Memory B cell (primary cell): ENCODE measurements at places on chromosomes 12 and 14.
A peak's percentile ranks its signal among the peaks of the same experiment; 100 is the strongest.

DNA sequence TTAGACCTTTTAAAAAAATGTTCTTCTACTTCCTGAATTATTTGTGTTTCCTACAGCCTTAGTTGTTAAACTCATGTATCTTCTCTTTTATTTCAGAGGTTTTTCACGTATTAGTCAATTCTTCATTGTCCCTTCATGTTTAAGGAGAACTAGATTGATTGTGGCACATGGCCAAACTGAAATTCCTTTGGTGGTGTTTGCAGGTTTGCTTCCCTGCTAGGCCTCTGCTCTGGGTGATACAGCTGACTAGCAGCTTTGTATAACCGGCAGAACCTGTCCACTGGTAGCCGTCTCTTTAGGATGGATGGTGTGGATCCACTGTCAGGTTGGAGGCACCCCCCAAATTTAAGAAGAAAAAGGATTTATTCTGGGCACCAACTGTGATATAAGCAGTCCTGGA is 262.1 kb downstream of the FBXL14 start:
- DNase-seq, result no peak

- no peak for DNase-seq
These were observed 547.3 kb downstream of the BCL11B start for GRCh38 chr14:98724734-98725133.

- DNase-seq, result no peak
These were observed 502.5 kb downstream of the VRK1 start for GRCh38 chr14:97299661-97300060.

GRCh38 chr14:104697892-104698583 is 8.6 kb downstream of the INF2 start:
- DNase-seq, result no peak

DNA sequence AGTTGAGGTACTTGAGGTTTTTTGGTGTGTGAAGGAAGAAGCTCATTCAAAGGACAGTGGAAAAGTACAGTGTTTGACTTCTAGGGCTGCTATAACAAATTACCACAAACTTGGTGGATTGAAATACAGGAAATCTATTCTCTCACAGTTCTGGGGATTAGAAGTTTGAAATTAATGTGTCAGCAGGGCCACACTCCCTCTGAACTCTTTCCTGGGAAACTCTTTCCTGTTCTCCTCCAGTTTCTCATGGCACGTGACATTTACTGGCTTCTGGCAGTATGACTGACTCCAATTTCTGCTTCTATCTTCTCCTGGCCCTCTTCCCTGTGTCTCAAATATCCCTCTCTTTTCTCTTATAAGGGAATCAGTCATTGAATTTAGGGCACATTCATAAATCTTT is 160.2 kb downstream of the CCDC91 start:
- DNase-seq, result no peak

- DNase-seq, result no peak
These were observed 71.7 kb upstream of the KICS2 start for GRCh38 chr12:64293654-64294364.

- DNase-seq, result no peak
These were observed 45.5 kb downstream of the SLC38A6 start for GRCh38 chr14:61026526-61026925.

DNA sequence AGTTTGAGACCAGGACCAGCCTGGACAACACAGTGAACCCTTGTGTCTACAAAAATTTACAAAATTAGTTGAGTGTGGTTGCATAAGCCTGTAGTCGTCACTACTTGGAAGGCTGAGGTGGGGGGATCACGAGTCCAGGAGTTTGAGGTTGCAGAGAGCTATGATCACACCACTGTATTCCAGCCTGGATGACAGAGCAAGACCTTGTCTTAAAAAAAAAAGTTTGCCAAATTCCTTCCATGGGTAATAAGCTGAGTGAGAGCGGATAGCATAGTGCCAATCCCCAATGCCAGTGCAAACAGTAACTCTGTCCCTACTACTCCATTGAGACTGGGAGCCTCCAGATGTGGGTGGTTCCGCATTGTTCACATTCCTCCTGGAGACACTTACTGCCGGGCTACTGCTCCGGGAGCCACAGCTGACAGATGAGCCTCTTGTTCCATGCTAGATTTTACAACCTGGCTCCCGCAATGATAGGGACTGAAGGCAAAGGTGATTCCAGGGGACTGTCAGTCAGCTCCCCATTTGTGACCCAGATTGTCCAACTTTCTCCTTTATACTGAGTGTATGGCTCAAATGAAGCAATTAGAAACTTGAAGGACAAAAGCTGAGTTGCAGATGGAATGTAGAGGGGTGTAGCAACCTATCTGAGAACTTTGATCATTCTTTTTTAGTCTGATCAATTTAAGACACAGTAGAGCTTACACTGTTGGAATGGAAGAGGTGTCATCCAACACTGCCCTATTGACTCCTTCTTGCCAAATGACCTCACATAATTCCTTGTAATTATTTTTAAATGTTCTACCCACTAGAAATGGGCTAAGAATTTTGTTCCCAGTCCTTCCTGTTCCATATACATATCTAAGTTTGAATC is 13.4 kb upstream of the FRMD6 start:
- no peak for DNase-seq

DNA sequence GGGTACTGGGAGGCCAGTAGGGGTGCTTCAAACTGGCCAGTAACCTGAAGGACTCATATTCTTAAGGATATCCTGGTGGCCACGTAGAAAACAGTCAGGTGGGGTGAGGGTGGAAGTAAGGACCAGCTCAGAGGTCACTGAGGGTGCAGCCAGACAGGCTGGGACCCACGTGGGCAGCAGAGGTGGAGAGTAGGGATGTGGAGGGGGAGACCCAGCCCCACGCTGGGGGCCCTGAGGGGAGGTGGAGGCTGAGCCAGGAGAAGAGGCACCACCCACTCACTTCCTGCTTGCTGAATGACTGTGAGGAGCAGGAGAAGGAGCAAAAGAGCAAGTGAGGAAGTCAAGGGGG is 12.6 kb upstream of the SERPINA3 start:
- DNase-seq, result no peak

GRCh38 chr12:66242311-66242710 is 53.3 kb downstream of the IRAK3 start:
- DNase-seq, result no peak

- no peak for DNase-seq
These were observed 1239.0 kb downstream of the SLC16A7 start for GRCh38 chr12:60834806-60835205.

GRCh38 chr12:84362552-84362897 is 550.1 kb downstream of the SLC6A15 start:
- DNase-seq, result no peak

DNA sequence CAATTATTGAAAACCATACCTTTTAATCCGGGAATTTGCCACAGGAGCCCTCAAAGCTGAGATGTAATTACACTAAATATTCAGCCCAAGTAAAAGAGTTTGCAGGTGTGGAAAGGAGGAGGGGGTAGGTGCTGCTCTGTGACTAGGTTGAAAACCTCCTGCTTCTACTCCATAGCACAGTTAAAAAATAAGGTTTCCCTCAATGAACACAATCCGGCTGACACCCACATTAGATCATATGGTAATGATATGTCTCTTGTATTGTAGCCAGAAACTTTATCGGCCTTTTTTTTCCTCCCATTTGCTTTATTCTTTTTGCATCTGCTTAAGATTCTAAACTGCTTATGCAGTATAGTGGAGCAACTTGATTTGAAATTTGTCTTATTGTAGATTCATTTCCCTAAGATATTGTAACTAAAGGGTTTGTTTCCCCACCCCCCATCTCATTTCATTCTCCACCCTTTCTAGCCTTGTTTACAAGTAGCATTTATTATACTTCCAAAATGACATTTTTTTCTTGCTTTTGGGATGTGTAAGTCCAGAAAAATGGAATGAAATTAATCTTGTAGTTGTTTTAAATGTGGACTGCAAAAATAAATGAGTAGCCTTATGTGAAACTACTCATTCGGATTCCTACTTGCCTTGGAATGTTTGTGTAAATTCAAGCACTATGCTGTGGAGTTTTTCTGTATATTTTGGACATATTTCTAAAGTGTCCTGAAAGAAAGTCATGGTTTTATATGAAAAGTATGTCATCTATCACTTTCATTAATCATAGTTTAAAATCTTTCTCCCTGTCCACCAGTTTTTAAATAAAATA is at the start of gene DCN:
Gene DCN (minus strand): TSS at position 182 of the 820 bp plus-strand sequence. CDS start 4,265 bp downstream, outside the sequence.
- DNase-seq, result no peak

GRCh38 chr14:104610749-104611310 is 6.3 kb upstream of the TMEM179 start:
- no peak for DNase-seq

DNA sequence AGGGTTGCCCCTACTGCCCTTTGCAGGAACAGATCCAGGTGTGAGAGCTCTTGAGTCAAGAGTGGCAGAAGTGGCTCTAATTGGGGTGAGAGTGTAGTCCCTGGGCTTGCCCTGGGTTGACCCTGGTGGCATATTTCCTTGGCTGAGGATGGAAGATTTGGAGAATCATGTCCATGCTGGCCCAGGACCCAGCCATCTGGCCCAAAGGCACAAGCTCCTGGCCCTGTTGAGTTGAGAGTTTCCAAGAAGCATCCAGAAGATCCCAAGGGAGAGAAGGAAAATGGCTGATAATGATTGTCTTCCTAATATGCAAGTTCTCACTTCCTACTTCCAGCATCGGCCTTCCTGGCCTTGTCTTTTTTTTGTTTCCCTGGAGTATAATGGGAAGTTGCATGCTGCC is 55.5 kb upstream of the SRSF5 start:
- no peak for DNase-seq

GRCh38 chr12:105978686-105979085 is 160.1 kb downstream of the NUAK1 start:
- no peak for DNase-seq

DNA sequence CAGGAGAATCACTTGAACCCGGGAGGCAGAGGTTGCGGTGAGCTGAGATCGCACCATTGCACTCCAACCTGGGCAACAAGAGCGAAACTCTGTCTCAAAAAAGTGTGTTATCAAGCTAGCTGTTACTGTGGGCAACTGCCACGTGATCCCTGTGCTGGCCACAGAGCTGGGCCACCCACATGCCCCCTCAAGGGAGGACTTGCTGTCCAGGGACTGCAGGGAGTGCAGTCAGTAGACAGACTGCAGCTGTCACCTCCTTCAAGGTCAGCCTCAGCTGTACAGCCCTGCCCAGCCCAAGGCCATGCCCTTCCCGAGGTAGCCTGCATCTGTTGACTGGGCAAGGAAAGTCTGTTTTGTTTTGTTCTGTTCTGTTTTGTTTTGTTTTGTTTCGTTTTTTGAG is 46.6 kb upstream of the BICDL1 start:
- DNase-seq, result no peak

GRCh38 chr14:69152181-69152901 is 578 bp downstream of the DCAF5 start:
- DNase-seq, result peak; percentile 10

DNA sequence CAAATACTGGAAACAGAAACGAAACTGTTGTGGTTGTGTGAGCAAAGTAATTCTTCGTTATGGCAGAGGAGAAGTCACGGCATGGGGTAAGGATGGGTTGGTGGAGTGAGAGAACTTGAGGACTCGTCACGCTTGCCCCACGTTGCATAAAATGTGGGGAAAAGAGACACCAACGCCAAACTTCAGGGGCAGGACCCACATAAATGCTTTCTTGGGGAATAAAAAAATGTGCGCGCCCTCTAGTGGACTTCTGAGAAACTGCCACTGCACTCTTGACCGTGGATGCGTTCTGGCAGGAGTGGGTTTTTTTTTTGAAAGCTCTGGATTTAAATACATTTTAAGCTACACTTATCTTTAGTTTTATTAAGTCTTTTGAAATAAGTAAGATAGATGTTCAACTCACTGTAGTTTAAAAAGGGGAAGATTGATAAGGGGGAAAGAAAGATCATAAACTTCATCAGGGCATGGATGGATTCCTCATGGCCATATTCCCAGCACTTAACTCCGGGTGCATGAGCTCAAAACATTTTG is 4.1 kb upstream of the IGF1 start:
- DNase-seq, result peak; percentile 33

GRCh38 chr14:21069388-21070082 is 569 bp upstream of the ARHGEF40 start:
- peak; percentile 36 for DNase-seq

DNA sequence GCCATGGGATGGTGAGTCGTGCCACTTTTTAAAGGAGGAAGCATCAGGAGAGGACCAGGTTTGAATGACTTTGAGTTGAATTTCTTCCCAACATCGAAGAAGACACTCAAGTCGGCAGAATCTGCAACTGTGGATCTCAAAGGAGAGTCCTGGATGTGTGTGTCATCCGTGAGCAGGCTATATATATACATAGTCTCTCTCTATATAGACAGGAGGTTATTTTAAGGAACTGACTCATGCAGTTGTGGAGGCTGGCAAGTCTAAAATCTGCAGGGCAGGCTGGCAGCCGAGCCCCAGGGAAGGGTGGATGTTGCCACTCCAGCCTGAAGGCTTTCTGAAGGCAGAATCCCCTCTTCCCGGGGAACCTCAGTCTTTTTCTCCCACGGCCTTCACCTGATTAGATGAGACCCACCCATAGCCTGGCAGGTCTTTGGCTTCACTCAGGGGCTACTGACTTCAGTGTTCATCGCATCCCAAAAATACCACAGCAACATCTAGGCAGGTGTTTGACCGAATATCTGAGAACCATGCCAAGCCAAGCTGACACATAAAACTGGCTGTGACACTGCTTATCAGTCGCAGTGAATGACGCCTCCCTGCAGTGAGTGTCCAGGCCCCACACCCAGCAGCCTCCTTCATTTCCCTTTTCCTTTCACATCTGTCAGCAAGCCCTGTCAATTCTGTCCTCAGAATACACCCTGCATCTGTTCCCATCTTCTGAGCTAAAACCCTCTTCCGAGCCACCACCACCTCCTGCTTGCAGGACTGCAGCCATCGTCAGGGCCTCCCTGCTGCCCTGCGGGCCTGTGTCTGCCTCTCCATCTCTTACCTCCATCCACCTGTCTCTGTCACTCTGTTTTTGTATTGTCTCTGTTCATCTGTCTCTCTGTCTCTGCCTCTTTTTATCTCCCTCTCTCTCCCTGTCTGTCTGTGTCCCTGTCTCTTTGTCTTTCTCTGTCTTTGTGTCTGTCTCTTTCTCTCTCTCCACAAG is 54.0 kb downstream of the ZNF664 start:
- no peak for DNase-seq

DNA sequence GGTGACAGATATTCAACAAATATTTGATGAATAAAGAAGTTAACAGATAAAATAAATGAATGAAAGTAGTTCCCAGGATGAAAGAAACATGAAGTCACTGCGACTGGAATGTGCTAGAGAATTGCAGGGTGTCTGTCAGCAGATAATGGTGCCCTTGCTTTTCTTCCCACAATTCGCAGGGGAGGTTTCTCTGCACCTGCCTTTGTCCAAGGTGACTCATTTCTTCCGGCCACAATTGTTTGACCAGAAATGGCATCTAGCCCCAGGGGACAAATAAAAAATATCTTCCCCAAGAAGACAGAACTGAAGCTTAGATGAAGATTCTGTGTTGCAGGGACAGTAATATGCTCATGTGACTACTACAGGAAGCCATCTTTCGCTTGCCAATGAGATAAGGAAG is 316.1 kb upstream of the TBX3 start:
- DNase-seq, result no peak

GRCh38 chr14:94362614-94363133 is 25.7 kb downstream of the SERPINA1 start:
- DNase-seq, result no peak

GRCh38 chr14:62864588-62864987 is 180.7 kb downstream of the KCNH5 start:
- no peak for DNase-seq
